ENCODE measurements at places on chromosomes 7 and 10.
A peak's percentile ranks its signal among the peaks of the same experiment; 100 is the strongest.

GRCh38 chr7:144884896-144885295 lies 49.0 kb upstream of the TPK1 start:
- DNase-seq = no peak

- no peak for DNase-seq
Observed at GRCh38 chr7:55326081-55326835, 38.9 kb upstream of the LANCL2 start.

DNA sequence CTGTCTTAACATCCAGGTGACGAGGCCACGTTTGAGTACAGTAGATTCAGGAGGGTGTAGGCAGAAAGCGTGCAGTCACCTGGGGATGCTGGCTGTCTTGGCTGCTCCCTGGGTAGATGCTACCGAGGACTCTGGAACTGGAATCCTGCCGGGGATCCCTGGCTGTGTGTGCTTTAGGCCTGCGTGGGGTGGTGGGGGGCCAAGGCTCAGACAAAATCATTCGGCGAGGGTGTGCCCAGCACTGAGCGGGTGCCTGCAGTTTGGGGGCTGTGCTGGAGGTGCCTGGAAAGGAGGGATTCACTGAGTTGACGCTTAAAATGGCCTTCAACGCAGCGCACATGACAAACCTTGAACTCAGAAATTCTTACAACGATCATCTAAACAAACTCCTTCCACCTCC lies 93.5 kb upstream of the PODXL start:
- no peak for DNase-seq

GRCh38 chr7:3897430-3898372 lies 596.6 kb downstream of the SDK1 start:
- peak; percentile 53 for DNase-seq

DNA sequence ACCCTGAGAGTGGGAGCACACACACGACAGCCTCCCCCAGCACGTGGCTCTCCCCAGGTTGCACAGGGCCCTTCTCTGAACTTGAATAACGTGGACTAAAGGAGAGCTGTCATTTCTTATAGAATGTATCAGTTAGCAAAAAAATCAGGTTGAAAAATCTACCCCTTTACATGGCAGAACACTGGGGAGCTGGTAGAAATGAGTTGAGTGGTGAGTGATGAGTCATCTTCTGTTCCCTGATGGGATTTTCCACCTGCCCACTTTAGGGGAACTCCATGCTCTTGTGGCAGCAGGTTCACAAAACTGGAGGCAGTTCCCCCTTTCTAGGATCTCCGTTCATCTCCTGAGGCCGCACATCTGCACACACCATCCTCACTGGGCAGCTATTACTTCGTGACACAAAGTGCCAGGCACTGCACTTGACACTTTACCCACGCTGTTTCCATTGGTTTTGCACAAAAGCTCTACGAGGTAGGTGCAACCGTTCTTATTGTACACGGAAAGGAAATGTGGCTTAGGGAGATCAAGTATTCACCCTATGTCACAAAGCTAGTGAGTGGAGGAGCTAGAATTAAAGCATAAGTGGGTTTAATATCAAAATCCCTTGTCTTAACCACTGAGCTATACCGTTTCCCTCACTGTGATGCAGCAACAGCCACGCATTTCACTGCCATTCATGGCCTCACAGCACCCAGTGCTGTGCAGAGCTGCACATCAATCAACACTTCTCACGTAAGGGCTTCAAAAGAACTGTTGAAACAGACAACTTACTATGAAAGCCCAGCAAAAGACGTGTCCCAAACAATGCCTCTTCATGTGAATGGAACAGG lies 80.2 kb downstream of the RNF216 start:
- peak; percentile 30 for DNase-seq

GRCh38 chr7:113175525-113176104 lies 57.3 kb upstream of the SMIM30 start:
- DNase-seq = no peak

GRCh38 chr10:659688-660141 lies 29.8 kb downstream of the DIP2C start:
- peak; percentile 82 for DNase-seq

- DNase-seq = no peak
Observed at GRCh38 chr7:70131817-70132216, 533.5 kb downstream of the AUTS2 start.

DNA sequence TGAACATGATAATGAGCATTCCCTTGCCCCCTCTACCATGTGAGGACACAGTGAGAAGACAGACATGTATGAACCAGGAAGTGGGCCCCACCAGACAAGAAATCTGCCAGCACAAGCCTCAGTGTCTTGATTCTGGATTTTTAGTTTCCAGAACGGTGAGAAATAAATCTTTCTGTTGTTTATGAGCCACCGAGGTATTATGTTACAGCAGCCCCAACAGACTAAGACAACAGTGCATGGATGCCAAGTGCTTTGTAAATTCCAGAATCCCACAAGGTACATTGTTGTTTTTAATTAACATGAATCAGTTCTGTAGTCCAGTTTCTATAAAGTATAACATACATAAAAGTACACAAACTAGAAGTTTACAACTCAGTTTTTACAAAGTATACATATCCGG lies 162.2 kb downstream of the ARHGAP21 start:
- DNase-seq = peak; percentile 29

- peak; percentile 47 for DNase-seq
Observed at GRCh38 chr7:16399265-16399831, 22.0 kb downstream of the CRPPA start.

GRCh38 chr7:134686786-134687185 lies 40.1 kb downstream of the BPGM start:
- DNase-seq = peak; percentile 51

DNA sequence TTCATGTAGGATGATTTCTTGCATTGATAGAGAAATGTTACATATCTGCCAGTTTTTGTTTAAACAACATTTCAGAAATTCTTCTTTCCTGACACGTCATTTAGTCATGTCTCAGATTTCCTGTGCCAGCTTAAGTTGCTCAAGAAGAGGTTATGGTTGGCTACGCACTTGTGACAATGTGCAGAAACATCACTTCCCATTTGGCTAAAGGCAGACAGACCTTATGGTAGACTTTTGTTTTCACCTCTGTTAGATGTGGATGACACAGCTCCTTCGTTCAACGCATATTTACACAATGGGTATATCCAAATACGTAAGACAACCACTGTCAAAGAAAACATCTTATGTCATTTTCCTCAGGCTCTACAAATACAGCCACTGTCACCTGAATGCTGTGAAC lies 125.8 kb downstream of the DOCK4 start:
- peak; percentile 89 for DNase-seq

GRCh38 chr7:18338910-18339523 lies 156.5 kb upstream of the HDAC9 start:
- no peak for DNase-seq

DNA sequence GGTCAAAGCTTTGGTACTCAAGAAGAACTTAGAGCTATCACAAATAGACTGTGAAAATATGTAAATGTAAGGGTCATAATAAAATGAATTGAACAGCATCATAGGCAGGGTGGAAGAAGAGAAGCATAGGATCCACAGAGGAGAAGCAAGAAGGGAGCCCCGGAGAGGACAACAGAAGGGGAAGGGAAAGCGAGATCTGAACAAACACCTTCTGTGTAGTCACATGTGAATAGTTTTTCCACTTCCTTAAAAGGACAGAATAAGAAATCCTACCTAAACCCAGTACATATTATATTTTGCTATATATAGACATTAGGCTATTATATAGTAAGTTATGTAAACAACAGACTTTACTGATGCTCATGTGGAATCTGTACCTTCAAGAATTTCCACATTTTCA lies 160.2 kb downstream of the DKK1 start:
- no peak for DNase-seq

- no peak for DNase-seq
Observed at GRCh38 chr7:123075838-123076467, 80.5 kb upstream of the TAS2R16 start.

DNA sequence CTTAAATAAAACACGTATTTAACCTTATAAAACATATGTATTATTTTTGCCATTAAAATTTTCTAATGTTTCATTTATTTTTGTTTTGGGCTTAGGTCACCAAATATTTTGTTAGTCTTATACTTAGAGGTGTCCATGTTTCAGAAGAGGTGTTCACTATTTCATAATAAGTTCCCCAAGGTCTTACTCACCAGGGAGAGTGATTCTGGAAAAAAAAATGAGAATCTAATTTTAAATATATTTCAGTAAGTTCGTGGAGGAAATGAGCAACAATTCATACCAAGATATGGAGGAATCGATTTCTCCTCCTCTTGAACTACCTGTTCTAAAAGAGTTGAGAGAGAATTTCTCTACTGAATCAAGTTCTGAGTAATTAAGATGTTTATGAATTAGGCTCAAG lies 271.6 kb upstream of the SLC26A5 start:
- no peak for DNase-seq

DNA sequence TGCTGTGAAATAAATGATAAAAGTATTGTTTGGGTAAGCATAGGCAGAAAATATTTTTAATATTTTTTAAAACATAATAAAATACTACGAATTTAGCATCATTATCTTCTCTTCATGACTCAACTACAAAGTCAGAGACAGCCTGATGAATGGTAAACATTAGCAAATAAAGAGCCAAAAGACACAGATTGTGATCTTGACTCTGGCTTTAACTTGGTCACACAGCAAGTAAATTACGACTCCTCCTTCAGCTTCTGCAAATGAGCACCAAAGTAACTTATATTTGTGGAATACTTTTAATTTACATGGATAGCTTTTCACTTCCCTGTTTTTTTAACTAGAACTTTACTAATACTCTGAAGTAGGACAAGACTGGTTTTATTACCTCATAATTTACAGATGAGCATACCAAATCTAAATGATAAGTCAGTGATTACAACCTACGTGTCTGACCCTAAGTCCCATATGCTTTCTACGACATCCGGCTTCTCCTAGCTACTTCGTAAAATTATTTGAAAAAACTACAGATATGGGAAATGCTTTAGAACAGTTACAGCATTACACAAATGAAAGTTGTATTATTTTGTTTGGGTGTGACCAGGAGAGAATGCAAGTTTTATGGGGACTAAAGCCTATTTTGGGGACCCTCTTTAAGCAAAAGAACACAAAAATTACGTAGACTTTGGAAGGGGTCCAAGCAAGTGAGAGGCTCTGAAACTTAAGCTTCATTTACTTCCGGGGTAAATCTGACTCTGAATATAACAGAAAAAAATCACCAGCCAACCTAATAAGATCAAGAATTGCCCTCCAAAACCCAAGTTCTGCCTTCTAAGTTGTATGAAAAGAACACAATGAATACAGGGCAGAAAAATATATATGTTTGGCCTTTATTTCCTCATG lies 133.8 kb downstream of the CPEB3 start:
- peak; percentile 55 for DNase-seq

DNA sequence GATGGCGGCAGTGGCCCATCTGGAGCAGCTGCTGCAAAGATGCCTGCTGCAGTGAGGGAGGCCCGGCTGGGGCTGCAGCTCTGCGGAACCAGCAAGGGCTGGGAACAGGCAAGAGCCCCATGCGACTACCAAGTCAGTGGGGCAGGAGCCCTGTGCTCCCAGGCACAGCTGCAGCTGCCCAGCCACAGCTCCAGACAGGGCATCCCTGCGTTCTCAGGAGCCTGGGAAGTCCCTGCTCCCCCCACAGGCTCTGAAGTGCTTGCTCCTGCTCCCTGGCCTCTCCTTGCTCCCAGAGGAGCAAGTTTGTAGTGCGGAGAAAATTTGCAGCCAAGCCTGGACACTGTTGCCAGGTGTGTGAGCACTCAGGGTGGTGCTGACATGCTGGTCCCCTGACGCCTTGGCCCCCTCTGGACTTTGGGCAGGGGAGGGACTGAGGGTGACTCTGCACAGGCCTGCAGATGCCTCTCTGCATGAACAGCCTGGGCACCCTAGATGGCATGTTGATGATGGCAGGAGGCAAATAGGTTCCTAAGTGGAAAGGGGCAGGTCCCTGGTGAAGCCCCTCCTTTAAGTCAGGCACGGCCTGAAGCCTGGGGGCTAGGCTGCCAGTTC lies 105.6 kb downstream of the LYZL1 start:
- no peak for DNase-seq

GRCh38 chr10:15052121-15052520 lies 8.4 kb downstream of the OLAH start:
- no peak for DNase-seq

DNA sequence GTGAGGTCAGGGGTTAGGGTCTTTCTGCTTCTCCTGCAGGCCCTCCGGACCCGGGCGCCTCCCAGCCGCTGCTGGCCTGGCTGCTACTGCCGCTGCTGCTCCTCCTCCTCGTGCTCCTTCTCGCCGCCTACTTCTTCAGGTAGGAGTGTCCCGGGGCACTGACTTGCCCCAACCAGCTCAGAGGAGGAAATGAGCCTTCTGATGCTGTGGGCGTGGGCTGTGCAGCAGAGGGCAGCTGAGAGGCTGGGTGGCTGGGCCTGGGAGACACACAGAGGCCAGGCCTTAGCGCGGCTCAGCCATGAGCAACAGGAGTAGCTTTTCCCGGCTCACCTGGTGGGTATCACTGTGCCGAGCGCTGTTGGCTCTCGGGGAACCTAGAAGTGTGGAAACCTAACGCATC lies 78.9 kb downstream of the MKI67 start:
- DNase-seq = peak; percentile 28

GRCh38 chr10:78924319-78925003 lies 144.3 kb upstream of the ZMIZ1 start:
- DNase-seq = no peak

DNA sequence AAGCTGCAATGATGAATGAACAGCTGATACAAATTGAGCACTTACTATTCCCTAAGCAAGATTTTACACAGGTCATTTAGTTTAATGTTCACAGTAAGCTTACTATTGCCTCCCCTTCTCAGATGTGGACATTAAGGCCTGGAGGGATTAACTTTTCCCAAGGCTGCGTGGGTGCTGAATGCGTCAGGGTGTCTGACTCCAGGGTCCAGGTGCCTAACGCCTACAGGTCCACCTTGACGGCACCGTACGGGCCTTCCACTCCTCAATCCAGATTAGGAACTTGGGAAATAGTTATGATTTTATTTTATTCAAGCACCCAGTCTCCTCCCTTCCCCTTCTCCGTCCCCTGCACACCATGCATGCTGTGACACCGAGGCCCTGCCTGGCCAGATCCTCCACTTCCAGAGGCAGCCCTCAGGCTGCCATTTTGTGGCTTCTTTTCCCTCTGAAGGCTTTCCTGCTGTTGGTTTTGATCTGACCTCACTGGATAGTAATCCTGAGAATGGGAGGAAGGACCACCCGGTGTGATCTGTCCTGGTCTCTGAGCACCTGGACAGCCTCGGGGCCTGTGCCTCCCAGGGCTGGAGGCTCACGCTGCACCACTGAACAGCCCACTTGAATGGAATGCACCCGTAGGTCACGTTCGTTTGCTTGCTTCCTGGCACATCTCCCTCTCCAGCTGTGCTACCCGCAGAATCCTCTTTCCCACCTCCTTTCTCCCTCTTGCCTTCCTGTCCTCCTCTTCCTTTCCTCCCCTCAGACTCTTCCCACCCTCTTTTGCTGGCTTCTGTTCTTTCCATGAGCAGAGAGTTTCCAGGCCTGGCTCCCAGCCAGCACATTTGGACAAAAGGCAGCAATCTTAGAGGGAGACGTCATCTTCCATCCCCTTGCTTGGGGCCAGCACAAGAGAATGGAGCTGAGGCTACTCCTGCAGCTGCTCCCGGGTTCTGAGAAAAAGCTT lies 14.4 kb downstream of the DENND2A start:
- DNase-seq = peak; percentile 93

DNA sequence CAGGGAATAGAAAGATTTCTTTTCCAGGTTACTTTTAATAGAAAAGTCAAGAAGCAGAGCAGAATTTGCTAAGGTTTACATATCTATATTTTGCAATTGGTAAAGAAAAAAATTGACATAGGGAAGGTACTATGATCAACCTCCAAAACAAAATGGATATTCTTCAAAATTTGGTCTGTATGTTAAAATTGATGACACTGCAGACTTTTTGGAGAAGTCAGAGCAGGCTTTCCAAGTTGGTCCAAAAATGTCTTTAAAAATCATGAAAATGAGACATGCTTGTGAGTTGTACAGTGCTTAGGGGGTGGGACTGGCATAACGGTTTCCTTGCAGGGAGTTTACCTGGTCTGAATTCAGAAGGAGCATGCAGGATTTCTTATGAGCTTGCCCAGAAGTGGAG lies 77.0 kb downstream of the TFPI2 start:
- no peak for DNase-seq

Data from fibroblast of villous mesenchyme (primary cell).